Stimulated activated CD8-positive, alpha-beta memory T cell treated with anti-CD3 and anti-CD28 coated beads, Interleukin-15, amount 100 ng/mL, for 4 hours (primary cell): ENCODE measurements at places on chromosomes 5 and 9.

- no peak for DNase-seq
Measured at GRCh38 chr5:157719245-157719644, 12.0 kb upstream of the THG1L start.

DNA sequence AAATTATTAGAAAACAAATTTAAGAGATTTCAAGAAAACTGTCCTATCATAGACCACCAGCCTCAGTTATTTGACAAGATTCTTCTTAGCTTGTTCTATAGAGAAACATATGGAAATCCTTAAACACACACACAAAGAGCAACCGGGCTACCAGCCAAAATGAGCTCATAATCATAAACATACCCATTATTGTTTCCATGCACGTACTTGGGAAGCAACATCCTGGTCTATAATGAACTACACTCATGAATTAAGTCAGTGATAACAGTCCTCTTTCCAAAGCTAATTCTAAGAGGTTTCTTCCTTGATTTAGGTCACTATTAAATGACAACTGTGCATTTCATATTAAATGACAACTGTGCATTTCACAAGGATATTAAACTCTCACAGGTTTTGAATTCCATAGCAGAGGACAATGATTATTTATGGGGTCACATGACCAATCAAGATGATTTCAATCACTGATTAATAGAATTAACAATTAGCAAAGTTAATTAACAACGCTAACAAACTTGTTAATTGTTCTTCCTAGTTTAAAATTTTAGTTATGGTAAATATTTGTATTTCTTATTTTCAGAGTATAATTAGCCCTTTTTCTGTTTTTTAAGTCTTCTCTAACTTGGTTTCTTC, 77.0 kb downstream of the OXCT1 start:
- no peak for DNase-seq

GRCh38 chr5:94021246-94021645, 279.8 kb upstream of the POU5F2 start:
- DNase-seq = no peak

DNA sequence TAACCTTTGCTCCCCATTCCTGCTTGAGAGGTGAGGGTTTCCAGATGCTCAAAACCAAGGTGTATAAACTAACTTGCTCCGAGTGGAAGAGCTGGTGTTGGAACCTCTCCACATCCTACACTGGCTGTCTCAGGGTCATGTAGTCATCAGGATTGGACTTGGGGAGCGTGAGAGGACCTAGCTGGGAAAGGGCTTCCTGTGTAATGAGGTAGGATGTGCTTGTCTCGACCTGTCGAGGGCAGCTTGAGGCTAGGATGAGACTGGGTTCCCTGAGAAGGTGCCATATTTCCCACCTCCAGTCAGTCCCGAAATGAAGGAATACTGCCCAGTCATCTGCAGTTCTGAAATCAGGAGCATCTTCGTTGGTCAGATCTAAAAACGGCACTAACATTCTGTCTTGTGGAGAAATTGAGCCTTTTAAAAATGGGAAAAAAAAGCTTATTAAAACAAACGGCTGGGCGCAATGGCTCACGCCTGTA, 1.3 kb downstream of the CCNI2 start:
- DNase-seq = no peak

DNA sequence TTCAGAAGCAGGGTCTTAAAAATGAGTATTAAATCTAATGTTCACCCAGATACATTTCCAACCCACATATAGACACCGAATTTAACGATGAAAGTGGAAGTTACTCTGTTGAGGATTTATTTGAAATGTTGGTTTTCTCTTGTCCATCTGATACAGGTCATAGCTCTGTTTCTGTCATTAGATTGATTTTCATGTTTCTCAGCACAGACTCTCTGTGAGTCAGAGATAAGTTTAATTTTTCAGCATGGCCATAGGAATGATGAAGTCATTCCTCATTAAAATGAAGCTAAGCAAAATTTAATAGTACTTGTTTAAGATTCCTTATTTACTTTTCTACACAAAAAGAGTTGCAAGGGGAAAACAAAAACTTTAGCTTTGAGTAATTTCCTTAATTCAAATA, 38.8 kb downstream of the GHR start:
- DNase-seq = no peak

GRCh38 chr5:123448743-123449142, 25.5 kb upstream of the CEP120 start:
- no peak for DNase-seq
